ENCODE measurements at places on chromosomes 2 and 18. TPM values are rescaled to one million over a fixed set of nuclear protein-coding genes. Genes with fewer than 3 reads are reported as not detected.

Gene SKA1
- polyA plus RNA-seq, result 3.3 TPM

Gene ZAP70
- polyA plus RNA-seq, result 2.1 TPM

Gene ASXL3
- polyA plus RNA-seq, result 4.4 TPM

Gene MBOAT2
- polyA plus RNA-seq, result 86.4 TPM

Gene ZNF397
- 33.5 TPM for polyA plus RNA-seq

Gene IL18R1
- 0.60 TPM for polyA plus RNA-seq

Gene GLI2
- polyA plus RNA-seq, result 8.9 TPM

Gene RPRM
- 4.8 TPM for polyA plus RNA-seq

Gene DLX2
- polyA plus RNA-seq, result 0.17 TPM

Gene PRSS56
- polyA plus RNA-seq, result 2.1 TPM

Gene POTEJ
- polyA plus RNA-seq, result not detected

Gene GKN2
- 0.15 TPM for polyA plus RNA-seq

Gene ZRANB3
- 9.5 TPM for polyA plus RNA-seq

Gene CD8B2
- polyA plus RNA-seq, result not detected

Gene RBFA
- polyA plus RNA-seq, result 29.2 TPM
